ENCODE measurements at places on chromosomes 1 and 21.

- DNase-seq = no peak
Measured at GRCh38 chr1:31373056-31373896, at the start of gene FABP3. Gene FABP3, minus strand, starts transcription at chr1:31373076. Its CDS starts 62 bp downstream, at chr1:31373014.

GRCh38 chr21:44314128-44314527 lies 14.3 kb downstream of the PFKL start:
- DNase-seq = no peak

DNA sequence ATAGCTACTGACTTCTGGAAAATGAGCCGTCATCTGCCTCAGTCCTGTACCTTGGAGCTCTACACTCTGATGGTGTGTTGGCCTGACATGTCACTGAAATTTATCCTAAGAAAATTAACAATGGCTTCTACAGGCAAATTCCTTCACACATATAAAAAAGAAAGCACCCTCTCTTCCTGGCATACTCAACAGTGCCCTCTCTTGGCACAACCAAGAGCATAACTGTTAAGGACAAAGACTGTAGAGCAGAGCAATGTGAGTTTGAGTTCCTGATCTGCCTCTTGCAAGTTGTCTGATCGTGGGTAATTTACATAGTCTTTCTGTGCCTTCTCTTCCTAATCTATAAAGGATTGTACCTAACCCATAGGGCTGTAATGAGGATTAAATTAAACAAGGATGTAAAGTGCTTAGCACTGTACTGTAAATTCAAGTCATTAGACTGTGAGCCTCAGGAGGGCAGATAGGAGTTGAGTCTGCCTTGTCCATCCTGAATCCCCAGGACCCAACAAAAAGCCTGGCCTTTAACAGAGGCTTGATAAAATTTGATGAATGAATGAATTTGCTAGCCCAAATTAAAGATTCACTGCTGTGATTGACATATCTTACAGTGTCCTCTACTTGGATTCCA lies 83.5 kb downstream of the SYF2 start:
- peak; percentile 18 for DNase-seq

- DNase-seq = no peak
Measured at GRCh38 chr1:53640701-53641075, 98.3 kb downstream of the GLIS1 start.

GRCh38 chr1:67824766-67825165 lies 8.5 kb downstream of the GNG12 start:
- DNase-seq = no peak

- DNase-seq = no peak
Measured at GRCh38 chr1:77400781-77401180, 119.0 kb downstream of the AK5 start.

DNA sequence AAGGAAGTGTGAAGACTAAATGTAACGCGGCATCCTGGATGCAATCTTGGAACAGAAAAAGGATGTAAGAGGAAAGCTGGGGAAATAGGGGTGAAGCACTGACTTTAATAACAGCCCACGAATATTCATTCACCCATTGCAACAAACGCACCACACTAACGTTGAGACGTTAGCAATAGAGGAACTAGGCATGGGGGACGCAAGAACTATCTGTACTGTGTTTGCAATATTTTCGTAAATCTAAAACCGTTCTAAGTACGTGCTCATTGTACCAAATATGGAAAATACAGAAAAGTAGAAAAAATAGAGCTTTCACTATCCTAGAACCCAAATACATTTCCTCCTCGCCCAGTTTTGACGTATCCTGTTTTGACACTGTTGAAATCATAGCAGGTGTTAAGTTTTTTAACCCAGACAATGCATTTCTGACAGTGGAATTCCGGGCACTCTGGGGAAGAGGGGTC lies 3.9 kb downstream of the LAPTM5 start:
- DNase-seq = no peak

DNA sequence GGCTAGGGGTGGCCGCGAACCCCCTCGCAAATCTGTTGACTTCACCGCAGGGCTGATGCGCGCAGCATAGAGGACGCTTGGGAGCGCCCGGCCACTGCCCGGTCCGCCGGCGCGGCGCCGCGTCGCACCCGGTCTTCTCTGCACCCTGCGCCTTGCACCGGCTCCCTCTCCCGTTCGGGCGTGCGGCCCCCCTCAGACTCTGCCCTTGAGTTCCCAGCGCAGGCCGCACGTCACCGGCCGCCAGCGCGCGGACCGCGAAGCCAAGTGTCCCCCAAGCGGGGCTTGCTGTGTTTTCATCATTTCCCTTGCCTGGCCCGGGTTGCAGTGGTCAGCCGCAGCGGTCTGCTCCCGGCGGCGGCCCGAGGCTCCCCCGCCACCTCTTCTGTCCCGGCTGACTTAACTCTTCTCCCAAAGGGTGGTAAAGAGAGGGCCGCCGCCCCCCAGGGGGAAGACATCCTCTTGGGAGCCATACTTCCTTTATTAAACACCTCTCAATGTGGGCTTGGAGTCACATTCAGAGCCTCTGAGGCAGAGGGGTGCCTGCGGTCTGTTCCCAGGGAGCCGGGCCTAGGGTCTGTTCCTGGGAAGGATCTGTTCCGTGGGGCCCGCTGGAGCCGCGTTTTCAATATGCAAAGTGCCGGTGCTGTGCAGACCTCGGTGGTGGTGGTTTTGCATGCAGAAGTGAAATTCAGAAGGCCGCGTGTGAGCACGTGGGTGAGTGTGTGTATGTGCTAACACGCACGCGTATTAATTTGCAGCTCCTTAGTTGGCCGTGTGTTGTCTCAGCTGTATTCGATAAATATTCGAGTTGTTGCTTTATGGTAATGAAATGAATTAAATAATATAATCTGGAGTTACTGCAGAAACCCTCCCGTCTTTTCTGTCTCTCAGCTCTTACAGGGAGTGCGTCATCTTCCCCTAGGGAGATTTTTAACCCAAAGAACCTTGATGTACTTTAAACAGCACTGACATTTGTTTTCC lies 17.6 kb downstream of the PBX1 start:
- no peak for DNase-seq
